NCI-H510A (cell line): ENCODE measurements at places on chromosomes 7 and 10.

GRCh38 chr10:62990126-62990525, 143.0 kb upstream of the NRBF2 start:
- DNase-seq: no peak

GRCh38 chr10:131905603-131906268, 4.9 kb downstream of the PPP2R2D start:
- DNase-seq: no peak

- DNase-seq: no peak
Observed at GRCh38 chr10:119183664-119184412, 5.2 kb upstream of the PRDX3 start.

- no peak for DNase-seq
Observed at GRCh38 chr7:25313526-25313925, 85.2 kb upstream of the NPVF start.

- no peak for DNase-seq
Observed at GRCh38 chr7:26850193-26850651, 14.2 kb downstream of the SKAP2 start.

- no peak for DNase-seq
Observed at GRCh38 chr10:62759599-62760175, 44.8 kb upstream of the ADO start.

- no peak for DNase-seq
Observed at GRCh38 chr7:18903695-18904094, 213.7 kb downstream of the TWIST1 start.
